ENCODE measurements at places on chromosomes 11 and 22.

DNA sequence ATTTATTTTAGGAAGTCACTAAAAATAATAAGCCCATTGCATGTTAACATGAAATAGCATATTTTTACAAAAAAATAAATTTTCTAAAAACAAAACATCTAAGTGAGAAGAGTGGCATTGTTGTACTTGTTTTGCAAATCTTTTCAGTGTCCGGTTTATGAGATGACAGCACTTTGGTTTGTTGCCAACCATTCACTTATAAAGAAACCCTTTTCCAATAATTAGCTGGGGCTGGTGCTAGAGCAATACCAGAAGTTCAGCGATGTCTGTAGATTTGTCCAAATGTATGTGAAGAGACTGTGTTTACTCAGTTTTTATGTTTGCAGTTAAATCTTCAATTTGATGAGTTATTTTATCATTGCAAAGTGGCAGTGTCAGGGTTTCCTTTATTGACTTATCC, 22.1 kb upstream of the KRTAP5-7 start:
- DNase-seq = no peak

DNA sequence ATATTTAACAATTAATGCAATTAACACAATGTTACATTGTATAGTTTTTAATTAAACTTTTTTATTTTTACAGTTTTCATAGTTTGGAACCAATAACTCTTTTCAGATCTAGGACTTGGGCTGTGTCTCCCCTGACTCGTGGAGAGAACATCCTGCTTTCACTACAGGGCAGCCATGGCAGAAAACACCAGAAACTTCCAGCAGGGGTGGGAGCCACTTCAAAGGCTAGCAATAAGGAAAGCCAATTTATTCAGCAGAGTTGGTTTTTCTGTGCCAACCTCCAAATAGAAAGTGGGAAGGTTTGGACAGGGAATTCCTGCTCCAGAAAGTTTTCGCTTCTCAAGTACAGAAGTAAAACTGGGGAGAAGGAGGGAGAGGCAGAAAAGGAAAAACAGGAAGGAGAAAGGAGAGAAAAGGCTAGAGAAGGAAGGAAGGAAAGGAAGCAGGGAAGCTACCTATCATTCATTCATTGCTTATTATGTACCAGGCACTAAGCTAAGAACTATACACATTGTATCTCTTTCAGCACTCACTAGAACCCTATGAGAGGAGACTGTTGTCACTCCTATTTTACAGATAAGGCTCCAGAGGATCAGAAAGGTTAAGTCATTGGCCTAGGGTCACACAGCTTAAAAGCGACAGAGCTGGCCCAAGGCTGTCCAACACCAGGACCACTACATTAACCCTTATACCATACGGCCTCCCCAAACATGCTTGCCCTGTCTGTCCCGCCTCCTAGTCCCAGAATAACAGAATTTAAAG, 54.8 kb upstream of the CREB3L1 start:
- no peak for DNase-seq

GRCh38 chr11:83998921-83999320, 712.8 kb upstream of the CCDC90B start:
- no peak for DNase-seq

DNA sequence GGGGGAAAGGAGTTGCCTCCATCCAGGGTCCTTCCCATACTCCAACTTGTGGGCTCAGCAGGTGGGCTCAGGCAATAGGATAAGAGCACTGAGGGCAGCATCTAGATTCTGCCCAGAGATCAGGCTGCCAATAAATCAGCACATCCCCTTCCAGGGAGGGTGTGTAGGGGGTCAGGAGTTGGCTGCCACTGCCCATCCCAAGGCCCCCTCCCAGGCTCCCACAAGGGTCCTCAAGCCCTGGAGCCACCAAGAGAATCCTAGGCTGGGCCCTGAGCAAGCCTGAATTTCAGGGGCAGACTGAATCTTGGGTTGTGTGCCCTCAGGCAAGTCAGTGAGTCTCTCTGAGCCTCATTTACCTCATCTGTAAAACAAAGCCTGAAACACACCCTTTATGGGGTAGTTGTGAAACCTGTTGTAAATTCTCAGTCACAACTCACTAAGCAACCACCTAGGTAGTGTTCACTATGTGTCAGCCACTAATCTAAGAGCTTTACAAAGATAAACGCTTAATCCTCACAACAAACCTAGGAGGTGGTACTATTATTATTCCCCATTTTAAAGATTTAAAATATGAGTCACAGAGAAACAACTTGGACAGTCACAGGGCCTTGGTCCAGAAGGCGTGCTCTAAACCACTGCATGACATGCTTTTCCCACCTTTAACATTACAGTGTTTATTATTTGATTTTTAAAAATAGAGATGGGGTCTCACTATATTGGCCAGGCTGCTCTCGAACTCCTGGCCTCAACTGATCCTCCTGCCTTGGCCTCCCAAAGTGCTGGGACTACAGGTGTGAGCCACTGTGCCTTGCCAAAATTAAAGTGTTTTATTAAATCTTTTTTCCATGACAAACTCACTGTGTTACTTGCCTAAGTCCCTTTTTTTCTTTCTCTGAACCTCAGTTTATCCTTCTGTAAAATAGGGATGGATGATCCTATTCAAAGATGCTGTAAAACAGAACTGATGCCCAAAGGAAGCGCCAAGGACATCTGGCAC, 36.2 kb downstream of the LMO1 start:
- DNase-seq = no peak

DNA sequence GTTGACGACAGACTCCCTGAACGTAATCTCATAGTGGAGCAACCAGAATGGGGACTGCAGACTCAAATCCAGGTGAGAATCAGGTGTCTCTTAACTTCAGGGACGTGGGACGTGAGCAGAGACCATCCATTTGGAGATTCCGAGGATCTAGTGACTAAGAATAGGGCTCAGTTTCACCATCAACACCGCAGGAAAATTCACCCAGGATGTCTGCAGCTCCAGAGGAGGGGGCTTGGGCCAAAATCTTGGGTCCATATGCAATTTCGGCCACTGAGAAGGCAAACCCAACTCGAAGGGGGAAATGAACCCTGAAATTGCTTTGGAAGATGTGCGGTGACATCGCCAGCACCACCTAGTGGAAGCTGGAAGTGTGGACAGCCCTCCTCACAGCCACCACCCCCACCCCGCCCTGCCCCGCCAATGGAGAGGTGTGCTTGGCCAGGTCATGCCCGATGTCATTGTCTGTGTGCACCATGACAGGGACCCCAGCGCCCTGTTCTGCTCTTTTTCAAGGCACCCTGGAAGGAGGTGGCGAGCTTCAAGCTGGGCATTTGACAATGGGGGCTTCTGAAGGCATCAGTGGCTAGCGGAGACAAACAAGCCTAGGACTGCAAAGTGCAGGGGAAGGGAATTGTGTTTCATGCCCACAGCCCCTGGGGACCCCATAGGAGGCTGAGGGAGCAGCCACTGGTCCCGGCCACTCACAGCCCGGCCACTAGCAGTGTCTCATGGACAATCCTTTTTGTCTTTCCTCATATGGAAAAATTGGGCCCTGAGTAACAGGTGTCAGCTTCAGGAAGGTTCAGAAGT, 24.8 kb downstream of the APOL1 start:
- no peak for DNase-seq

- DNase-seq = no peak
These were observed 71.4 kb downstream of the EFCAB6 start for GRCh38 chr22:43740587-43741270.

DNA sequence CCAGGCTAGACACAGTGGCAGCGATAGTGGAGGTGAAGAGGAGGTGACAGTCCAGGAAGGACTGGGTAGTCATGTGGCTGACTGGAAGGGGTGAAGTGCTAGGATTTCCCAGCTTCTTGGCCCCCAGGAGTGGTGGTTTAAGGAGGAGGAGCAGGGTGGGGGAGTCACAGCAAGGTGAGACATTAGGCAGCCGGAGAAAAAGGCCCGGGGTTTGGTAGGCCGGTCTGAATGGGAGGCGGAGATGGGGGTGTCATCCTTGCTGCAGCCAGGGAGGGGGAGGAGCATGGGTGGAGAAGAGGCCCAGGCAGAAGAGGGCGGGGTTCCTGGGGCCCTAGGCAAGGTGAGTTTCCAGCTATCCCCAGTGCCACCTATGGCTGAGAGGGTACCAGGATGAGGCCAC, 6.1 kb downstream of the SIPA1 start:
- DNase-seq = no peak

- no peak for DNase-seq
These were observed 232.0 kb upstream of the ZBED5 start for GRCh38 chr11:11089805-11090204.
